ENCODE measurements at places on chromosomes 3 and 15.

- DNase-seq, result no peak
Observed at GRCh38 chr3:124669470-124669869, 60.8 kb upstream of the UMPS start.

DNA sequence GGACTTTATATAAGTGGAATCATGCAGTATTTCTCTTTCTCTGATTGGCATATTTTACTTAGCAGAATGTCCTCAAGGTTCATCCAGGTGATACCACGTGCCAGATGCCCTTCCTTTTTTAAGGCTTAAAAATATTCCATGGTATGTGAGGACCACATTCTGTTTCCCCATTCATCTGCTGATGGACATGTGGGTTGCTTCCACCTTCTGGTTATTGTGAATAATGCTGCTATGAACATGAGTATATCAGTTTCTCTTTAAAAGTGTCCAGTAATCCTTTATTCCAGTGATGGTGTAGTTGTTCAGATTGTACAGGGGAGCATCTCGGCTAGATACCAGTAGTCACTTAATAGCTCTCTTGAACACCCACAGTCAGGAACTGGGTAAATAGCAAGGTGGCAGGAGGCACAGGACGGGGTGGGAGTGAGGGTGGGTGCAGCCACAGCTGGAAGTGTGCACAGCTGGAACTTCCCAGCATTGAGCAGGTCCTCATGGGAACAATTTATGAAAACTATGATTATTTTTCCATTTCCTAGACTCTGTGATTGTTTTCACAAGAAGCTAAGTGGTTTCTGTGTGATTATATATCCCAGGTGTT is 50.3 kb upstream of the ATG7 start:
- DNase-seq, result peak; percentile 41

- DNase-seq, result no peak
Observed at GRCh38 chr3:118485693-118486092, 549.0 kb downstream of the IGSF11 start.

GRCh38 chr15:55791551-55792400 is 48.8 kb upstream of the PRTG start:
- DNase-seq, result no peak

DNA sequence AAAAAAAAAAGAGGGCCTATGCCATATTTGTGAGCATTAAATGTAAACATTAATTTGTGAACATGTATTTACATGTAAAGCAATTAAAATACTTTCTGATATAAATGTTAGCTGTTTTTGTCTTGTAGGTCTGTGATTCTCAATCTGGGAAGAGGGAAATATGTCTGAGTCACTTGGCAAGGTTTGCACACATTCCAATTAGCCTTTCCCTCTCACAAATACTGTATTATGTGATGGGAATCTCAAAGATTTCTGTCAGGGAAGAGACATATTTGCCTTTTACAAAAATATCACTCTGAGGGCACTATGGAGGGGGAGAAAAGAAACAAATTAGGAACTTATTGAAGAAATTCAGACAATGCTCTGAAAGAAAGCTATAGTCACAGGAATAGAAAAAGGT is 483.6 kb downstream of the GBE1 start:
- DNase-seq, result no peak

DNA sequence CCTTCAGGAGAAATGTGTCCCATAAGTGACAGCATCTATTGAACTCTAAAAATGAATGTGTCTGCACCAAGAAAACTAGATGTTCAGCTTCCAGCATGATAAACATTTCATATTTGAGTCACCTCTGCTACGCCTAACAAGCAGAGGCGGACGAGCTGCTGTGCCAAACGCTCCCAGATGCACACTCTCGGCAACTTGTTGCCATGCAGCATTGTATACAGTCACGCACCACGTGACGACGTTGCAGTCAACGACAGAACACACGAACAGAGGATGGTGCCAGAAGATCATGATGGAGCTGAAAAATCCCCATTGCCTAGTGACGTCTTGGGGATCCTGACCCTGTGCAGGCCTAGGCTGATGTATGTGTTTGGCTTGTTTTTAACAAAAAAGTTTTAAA is 137.5 kb downstream of the XXYLT1 start:
- DNase-seq, result no peak

DNA sequence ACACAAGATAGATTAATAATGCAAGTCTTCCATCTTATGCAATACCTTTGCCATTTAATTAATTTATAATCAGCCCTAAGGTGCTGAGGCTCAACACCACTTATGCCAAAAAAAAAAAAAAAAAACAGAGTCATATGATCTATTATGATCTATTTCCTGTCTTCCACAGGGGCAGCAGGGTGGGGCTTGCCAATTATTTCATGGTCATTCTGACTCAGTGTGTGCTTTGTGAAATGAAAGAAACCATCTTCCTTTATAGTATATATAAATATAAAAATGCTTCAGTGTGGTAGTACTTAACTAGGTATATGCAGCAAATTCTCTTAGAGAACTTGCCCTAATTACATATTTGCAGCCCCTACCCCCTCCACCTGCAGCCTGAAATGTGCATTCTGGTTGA is 7.2 kb upstream of the RARB start:
- DNase-seq, result no peak

GRCh38 chr3:12280357-12280806 is 8.5 kb upstream of the PPARG start:
- no peak for DNase-seq

- DNase-seq, result peak; percentile 34
Observed at GRCh38 chr3:120568598-120568997, 27.5 kb upstream of the NDUFB4 start.

DNA sequence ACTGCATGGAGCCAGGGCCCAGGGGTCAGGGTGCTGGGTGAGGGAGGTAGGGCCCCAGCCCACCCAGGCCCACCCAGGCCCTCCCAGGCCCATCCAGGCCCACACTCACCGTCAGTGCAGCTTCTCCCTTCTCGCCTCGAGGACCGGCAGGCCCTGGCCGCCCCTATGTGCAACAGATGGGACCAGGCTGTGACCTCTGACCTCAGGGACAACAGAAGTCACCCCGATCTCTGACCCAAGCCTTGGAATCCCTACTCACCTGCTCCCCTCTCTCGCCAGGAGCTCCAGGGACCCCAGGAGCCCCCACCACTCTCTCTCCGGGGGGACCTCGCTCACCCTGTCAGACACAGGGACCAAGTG is 2.8 kb upstream of the UCN2 start:
- DNase-seq, result no peak

DNA sequence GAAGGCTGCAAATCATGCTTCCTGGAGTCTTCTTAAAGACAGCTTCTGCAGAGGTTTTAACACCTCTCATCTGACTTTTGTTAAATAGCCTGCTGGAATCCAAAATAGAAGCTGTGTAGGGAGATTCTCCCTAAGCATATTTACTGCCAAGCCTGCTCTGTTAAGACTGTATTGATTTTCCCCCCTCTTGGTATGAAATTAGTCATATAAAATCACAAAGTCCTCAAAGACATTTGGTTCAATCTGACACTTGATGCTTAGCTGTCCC is 94.6 kb downstream of the ITPR1 start:
- no peak for DNase-seq

DNA sequence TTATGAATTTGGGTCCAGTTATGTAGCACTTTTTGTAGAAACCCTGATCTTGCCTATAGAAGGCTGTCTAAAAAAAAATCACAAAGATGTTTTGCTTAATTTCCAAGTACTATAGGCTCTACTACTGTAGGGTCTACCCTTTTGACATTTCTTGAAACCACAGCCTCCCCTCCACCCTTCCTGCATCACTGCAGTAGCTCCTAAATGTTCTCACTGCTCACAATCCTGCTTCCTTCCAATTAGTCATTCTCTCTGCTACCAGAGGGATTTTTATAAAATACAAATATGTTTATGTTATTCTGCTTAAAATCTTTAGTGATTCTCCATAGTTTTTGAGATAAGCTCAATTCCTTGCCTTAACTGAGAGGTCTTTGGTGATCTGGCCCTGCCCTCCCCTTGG is 114.0 kb downstream of the CYP19A1 start:
- DNase-seq, result no peak

- no peak for DNase-seq
Observed at GRCh38 chr3:130659911-130660310, 86.7 kb downstream of the PIK3R4 start.

GRCh38 chr3:100710261-100710968 is 1.1 kb downstream of the TFG start:
- peak; percentile 89 for DNase-seq

DNA sequence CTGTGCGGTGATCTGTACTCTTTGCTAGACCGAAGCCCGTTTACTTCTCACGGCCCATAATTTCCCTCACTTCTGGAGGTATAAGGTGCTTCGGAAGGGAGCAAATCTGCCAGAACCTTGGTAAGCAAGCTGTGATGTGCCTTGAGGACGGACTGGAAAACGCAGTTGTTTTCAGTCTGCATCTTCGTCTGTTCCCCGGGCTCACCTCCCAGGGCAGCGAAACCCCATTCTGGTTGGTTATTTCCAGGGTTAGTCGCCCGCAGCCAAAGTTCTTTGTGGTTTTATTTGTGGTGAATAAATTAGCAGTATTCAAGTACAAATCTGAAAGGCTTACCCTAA is 401 bp downstream of the RAMAC start:
- peak; percentile 18 for DNase-seq

GRCh38 chr3:105417525-105418289 is 51.0 kb downstream of the ALCAM start:
- DNase-seq, result peak; percentile 26

- no peak for DNase-seq
Observed at GRCh38 chr3:146091397-146091796, 69.6 kb downstream of the PLOD2 start.

DNA sequence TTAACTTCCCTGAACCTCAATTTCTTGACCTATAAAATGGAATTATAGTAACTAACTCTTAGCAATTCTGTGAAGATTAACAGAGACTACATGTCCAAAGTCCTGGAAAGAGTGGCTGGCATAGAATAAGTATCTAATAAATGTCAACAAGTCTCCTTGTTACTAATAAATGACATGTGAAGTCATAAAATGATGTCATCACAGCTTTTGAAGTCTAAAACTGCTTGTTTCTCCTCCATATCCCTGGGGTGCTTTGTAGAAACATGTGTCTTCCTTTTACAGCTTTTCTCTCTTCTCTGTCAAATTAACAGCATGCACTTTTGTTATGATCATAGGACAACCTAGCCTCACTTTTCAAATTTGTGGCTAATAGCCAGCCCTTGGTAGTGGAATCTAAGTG is 510.2 kb downstream of the NTRK3 start:
- DNase-seq, result no peak

- no peak for DNase-seq
Observed at GRCh38 chr15:29129926-29130325, 139.7 kb downstream of the NSMCE3 start.

DNA sequence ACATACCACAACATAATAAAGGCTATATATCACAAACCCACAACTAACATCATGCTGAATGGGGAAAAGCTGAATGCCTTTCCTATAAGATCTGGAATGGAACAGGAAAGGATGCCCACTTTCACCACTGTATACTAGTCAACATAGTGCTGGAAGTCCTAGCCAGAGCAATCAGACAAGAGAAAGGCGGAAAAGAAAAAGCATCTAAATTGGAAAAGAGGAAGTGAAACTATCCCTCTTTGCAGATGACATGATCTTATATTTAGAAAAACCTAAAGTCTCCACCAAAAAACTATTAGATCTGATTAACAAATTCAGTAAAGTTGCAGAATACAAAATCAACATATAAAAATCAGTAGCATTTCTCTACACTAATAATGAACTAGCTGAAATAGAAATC is 14.6 kb upstream of the PIK3CA start:
- DNase-seq, result peak; percentile 13

DNA sequence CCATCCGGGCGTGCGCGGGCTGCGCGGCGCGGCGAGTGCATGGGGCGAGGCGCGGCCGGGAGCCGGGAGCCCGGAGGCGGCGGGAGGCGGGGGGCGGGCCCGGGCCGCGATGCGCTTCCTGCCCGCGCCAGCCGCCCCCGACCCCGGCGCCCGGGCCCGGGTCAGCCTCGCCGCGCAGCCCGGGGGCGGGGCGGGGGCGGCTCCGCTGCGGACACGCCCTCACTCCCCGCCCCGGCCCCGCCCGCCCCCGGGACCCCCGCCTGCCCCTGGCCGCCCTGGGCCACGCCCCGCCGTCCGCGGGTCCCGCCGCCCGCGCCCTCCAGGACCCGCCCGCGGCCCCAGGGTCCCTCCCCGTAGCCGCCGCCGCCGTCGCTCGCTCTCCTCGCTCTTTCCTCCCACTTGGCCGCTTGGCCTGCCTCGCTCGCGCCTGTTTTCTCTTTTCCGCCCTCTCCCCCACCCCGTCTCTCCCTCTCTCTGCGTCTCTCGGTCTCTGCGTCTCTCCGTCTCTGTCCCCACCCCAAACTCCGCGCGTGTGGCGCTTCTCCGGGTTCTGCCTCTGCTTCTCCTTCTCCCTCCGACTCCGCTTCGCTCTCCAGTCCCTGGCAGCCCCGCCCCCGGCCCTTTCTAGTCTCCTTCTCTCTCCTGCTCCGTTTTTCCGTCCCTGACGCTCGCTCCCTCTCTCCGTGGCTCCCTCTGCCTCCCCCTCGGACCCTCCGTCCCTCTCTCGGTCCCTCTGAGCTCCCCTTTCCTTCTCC is at the start of gene PLXND1:
TSS of gene PLXND1 (minus strand) at position 41 of the 755 bp plus-strand sequence. CDS start at position 4, 37 bp downstream.
- DNase-seq, result peak; percentile 73

All from inflammatory macrophage treated with lipopolysaccharide for 4 hours (primary cell).